ENCODE measurements at places on chromosomes 2 and 18. TPM values are rescaled to one million over a fixed set of nuclear protein-coding genes. Genes with fewer than 3 reads are reported as not detected.

Gene DES
- polyA plus RNA-seq = 60.9 TPM

Gene LYPD6
- 5.3 TPM for polyA plus RNA-seq

Gene C2orf81
- 0.76 TPM for polyA plus RNA-seq

GRCh38 chr18:25876330-25876948, 214.0 kb downstream of the SS18 start:
- DNase-seq = no peak

DNA sequence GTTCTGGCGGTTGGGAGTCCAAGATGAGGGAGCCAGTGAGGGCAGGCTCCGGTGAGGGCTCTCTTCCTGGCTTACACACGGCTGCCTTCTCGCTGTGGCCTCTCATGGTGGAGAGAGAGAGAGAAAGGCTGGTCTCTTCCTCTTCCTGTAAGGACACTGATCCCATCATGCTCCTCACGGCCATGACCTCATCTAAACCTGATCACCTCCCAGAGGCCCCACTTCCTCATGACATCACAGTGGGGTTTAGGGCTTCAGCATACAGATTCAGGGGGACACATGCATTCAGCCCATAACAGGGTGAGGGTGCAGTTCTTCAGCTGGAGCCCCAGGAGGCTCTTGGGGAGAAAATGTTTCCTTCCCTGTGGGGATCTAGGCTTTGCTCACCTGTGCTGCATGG, 29.2 kb downstream of the AGAP1 start:
- no peak for DNase-seq

DNA sequence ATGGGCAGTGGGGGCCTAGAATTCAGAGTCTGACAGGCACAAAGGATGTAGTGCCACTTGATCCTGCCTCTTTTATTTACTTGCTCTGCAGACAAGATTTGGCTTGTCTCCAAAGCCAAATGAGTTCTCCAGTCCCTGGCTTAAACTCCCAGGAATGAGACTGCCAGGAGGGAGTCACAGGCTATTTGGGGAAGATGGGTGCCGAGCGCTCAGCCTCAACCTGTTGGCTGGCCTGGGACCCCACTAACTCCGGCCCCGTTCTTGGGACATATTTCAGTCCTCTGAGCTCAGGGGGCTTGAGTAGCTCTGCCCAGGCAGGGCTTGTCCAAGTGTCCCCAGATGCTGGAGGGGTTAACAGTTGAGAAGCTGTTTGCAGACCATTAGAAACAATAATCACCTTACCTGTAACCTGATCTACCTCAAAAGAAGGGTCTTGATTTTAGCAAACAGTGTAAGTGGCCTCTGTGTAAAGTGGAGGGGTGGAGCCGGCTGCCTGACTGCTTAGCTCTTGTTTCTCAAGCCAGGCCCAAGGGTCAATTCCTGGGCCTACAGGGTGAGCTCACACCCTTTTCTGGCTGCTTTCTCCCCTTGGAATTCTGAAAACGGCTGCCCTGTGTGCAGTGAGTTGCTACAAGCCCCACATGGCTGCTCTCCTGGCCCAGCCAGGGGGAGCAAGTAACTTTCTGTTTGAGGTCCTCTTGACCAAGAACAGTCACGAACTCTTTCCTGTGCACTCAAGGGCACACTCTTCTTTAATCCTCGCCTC, 27.1 kb upstream of the FZD5 start:
- peak; percentile 53 for DNase-seq

GRCh38 chr2:239583879-239584859, 183.3 kb upstream of the HDAC4 start:
- no peak for DNase-seq
